ENCODE measurements at places on chromosomes 4 and X.

DNA sequence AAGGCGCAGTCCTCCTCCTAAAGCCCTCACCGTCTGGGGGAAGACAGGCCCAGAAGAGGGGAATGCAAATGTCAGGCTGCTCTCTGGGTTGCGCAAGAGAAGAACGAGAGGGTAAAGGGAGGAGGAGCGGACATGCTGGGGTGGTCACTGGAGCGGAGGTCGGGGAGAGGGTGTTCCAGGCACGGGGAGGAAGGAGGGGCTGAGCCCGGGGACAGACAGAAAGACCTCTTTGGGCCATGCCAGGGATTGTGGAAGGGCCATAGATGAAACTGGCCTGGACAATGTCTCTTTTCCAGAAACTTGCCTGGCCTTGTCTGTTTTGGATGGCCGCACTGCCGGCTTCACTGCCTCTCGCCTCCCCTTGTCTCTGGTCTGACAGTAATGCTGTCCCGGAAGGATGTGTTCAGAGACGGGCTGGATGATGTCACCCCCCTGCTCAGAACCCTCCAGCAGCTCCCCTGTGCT is 121.0 kb downstream of the SORCS2 start:
- DNase-seq: no peak

GRCh38 chr4:15262396-15262795 is 165.4 kb upstream of the C1QTNF7 start:
- no peak for DNase-seq

GRCh38 chrX:149370097-149370496 is 135.0 kb downstream of the IDS start:
- DNase-seq: no peak

DNA sequence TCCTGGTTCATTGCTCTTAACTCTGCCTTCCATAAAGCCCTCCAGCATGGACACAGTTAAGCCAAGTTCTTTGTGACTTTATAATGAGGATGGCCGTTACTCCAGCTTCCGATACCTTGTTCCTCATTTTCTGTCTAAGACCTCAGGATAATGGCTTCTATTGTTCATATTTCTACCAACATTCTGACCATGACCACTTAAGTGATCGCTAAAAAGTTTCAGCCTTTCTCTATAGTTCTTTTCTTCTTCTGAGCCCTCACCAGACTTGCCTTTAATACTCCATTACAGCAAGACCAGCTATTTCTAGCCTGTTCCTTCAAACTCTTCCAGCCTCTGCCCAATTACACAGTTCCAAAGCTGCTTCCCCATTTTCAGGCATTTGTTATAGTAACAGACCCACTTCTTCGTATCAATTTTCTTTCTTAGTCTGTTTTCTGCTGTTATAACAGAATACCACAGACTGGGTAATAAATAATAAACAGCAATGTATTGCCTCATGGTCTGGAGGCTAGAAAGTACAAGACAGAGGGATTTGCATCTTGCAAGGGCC is 12.3 kb downstream of the RNF175 start:
- no peak for DNase-seq

DNA sequence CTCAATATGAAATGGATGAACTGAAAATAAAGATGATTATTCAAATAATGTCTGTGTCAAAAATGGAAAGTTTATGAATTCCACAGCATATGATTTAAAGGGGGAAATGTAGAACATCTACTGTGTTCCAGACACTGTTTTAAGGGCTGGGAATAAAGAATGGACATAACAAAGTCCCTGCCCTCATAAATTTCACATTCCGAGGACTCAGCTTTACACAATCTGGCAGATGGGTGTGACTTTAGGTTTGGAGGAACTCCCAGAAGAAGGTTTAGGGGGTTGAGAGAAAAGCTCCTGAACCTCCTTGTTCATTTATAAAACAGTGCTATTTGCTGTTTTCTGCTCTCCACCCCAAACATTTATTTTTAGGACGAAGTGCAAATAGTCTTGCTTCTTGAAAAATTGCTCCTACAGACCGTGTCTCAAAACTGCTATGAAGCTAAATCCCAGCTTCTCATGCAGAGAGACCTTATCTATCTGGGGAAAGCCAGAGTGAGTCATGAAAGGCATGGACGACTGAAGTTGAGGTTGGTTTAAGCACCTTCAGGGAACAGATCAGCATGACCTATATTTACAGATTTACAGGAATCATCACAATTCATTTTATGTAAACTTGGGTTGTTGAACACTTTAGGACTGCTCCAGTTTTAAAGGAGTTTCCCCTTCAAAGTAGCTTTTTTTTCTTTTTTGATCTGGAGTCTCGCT is 184.3 kb downstream of the HS6ST2 start:
- DNase-seq: no peak

DNA sequence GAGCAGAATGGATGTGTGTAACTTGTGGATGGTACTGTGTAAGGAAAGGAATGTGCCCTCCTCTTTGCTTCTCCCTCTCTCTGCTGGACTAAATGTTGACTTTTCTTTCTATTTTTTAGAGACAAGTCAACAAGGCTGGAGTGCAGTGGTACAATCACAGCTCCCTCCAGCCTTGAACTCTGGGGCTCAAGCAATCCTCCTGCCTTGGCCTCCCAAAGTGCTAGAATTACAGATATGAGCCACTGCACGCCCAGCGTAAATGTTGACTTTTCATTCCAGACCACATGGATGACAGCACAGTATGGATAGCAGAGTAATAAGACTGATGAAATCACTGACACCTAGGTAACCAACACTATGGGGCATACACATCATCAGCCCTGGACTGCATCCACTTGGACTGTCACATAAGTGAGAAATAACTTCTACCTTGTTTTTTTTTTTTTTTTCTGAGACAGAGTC is 5.1 kb upstream of the RPS3A start:
- no peak for DNase-seq

DNA sequence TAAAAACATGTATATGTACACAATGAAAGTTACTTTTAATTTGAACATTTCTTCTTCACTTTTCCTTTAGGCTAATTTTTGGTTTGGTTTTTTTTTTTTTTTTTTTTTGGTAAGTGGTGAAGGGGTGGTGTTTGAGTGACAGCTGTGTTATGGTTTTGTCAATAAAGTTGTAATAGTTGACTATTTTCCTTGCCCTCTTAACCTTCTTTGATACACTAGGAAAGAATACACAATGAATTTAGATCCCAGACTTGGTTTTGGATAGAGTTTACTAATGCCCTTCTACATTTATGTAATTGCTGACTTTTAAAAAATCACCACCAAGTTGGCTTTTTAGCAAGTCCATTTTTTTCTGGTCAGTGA is 38.1 kb upstream of the MSMO1 start:
- no peak for DNase-seq

GRCh38 chrX:12972878-12973560 is 1.9 kb upstream of the TMSB4X start:
- no peak for DNase-seq
